ENCODE measurements at places on chromosomes 11 and 22.

DNA sequence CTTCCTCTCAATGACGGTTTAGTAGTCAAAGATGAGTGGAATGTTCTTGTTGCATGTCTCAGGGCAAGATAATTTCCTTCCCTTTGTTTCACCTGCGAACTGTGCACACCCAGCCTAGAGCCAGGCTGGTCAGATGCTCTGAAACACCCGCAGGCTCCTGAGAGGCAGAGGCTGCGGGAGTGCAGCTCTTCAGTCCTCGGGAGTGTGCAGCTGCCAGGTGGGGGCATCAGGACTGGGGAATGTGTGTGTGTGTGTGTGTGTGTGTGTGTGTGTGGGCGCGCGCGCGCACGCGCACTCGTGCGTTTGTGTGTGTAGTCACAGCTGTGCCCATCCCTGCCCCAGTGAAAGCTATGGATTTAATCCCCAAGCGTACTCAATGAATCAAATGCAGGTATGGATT lies 136.2 kb upstream of the NTM start:
- no peak for DNase-seq

DNA sequence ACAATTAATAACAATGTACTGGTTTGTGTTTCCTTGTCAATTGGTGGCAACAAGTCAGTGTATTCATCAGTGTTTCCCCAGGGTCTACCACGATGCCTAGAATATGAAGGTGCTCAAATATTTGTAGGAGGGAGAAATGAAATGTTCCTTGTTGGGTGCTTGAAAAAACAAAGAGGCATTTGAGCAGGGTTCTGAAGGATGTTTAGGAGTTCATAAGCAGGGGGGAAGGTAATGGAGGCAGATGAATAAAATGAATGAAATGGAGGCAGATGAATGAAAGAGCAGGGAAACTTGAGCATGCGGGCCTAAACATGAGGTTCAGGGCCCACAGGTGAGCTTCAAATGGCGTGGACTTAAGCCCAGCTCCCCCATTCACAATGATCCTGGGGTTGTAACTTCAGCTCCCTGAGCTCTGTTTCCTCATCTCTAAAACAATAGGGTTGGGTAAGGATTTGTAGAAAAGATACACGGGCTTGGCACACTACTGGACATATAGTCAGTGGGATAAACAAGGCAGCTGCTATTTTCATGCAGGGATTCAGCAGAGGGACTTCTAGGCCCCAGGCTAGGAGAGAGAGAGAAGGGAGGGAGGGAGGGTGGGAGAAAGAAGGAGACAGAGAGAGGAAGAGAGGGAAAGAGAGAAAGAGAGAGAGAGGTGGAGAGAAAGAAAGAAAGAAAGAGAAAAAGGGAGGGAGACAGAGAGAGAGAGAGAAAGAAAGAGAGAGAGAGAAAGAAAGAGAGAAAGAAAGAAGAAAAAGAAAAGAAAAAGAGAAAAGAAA lies 73.7 kb downstream of the MN1 start:
- no peak for DNase-seq

DNA sequence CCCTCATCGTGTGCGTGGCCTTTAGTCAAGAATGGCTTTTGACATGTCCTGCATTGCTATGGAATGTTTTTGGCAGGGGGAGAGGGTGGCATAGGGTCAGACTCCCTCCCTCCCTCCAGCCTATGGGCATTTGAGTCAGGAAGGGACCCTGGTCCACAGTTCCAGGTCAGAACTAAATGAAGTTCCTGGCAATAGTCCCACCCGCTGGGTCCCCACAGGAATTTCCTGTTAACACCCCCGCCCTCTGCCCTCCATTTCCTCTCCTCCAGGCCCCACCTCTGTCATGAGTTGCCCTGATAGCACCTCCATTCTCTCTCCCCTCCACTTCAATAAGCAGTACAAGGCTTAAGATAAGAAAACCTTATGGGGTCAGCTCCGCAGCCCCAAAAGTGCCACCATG lies 40.8 kb upstream of the LMO2 start:
- DNase-seq, result no peak

- no peak for DNase-seq
Observed at GRCh38 chr22:23565915-23566704, 14.0 kb downstream of the IGLL1 start.

GRCh38 chr11:43994196-43994595 lies 51.8 kb downstream of the C11orf96 start:
- DNase-seq, result no peak

DNA sequence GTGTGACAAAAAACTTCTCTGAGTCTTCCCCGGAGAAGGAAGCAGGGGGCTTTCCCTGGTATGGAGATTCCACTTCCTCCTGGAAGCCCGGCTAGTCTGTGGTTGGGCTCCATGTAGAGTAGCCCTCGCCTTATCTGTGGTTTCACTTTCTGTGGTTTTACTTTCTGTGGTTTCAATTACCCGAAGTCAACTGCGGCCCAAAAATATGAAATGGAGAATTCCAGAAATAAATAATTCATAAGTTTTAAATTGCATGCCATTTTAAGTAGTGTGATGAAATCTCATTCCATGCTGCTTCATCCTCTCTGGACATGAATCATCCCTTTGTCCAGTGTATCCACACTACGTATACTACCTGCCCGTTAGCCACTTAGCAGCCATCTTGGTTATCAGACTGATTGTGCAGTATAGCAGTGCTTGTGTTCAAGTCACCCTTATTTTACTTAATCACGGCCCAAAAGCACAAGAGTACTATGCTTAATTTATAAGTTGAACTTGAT lies 275.0 kb upstream of the SESN3 start:
- no peak for DNase-seq

- DNase-seq, result no peak
Observed at GRCh38 chr11:108137212-108137611, 15.8 kb downstream of the ACAT1 start.

GRCh38 chr11:120546312-120547205 lies 35.0 kb downstream of the GRIK4 start:
- DNase-seq, result no peak

GRCh38 chr11:124954590-124954955 lies 571 bp downstream of the CCDC15 start:
- DNase-seq, result no peak

DNA sequence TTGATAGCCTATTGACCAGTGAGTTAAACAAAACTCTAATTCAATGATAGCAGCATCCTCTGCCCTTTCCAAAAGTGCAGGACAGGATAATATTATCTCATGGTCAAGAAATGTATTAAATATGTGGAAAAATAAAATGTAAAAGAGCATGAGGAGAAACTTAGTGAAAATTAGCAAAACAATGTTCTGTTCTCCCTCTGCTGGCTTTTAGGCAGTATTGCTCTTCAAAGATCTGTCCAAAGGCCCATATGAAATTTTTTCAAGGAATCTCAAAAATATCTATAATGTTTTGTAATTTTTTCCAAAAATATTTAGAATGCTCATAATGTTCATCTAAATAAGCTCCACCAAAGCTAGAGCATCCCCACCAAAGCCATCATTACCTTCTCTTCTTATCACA lies 8.3 kb upstream of the ARL14EP start:
- no peak for DNase-seq

GRCh38 chr11:10902301-10903063 lies 44.6 kb upstream of the ZBED5 start:
- no peak for DNase-seq

GRCh38 chr22:26485013-26485412 lies 1.3 kb downstream of the SRRD start:
- DNase-seq, result no peak

- no peak for DNase-seq
Observed at GRCh38 chr11:18761144-18761543, 30.5 kb downstream of the PTPN5 start.

GRCh38 chr11:11963842-11964773 lies 44.3 kb downstream of the DKK3 start:
- DNase-seq, result no peak

DNA sequence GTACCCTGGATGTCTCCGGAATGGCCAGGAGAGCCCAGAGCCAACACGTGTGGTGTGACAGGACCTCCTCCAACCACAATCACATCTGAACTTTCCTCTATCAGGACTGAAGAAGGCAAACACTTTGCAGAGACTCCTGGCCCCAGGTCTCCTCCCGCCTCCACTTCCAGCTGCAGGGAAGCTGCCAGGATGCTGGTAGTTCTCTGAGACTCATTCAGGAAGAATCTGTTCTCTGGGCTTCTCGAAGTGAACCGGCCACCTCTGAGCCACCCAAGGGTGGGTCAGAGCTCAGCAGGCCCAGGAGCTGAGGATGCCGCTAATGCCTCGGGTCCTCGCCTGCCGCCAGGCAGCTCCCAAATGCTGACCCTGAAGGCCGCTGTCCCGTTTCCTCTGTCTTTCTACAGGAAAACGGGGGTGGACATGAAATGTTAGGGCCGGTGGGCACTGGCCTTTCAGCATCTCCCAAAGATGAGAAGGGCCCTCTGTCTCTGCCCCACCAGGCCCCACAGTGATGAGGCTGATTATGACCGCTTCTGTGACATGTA lies 789.9 kb downstream of the BRD1 start:
- DNase-seq, result no peak

- DNase-seq, result no peak
Observed at GRCh38 chr11:78432956-78433355, 15.3 kb upstream of the GAB2 start.

All from GM12892 (cell line).